Skin of body (tissue), 3 donors: ENCODE measurements at places on chromosomes 3 and 15.

DNA sequence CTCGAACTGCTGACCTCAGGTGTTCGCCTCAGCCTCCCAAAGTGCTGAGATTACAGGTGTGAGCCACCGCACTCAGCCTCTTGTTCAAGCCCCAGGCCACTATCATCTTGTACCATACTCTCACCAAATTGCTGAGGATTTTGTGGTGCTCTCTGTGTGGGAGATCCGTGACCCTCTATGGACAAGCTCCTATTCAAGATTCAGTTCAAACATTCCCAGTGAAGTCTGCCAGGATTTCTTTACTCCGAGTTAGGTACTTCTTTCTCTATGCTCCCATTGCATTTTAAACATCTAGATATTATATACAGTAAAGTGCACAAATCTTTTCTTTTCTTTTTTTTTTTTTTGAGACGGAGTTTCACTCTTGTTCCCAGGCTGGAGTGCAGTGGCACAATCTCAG is 856 bp upstream of the TM4SF19 start:
- DNase-seq: no peak

- DNase-seq: no peak
Observed at GRCh38 chr15:50890751-50891150, 17.7 kb upstream of the AP4E1 start.

GRCh38 chr3:861721-862120 is 231.1 kb upstream of the CNTN6 start:
- DNase-seq: no peak

DNA sequence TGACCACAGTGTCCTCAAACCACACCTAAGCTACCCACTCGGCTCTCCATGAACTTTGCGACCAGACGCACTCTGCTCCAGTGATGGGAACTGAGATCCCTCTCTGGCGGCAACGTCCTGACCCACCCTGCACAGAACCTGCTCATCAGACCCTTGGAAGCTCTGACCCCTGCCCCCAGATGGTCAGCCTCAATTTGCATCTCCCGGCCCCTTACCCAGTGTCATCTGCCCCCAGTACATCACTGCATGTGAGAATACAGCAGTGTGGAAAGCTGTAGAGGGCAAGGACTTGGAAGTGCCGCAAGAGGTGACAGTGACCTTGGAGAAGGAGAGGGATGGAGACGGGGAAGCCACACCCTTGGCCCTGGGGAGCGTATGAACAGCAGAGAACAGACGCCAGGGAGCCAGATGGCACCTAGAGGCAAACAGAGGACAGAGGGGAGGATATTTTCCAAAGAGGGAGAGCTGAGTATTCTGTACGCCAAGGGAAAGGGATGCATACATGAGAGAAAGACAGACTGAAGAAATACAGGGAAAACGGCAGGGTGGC is 192.0 kb downstream of the XXYLT1 start:
- DNase-seq: no peak

GRCh38 chr3:88369337-88369736 is 219.6 kb downstream of the C3orf38 start:
- DNase-seq: no peak

DNA sequence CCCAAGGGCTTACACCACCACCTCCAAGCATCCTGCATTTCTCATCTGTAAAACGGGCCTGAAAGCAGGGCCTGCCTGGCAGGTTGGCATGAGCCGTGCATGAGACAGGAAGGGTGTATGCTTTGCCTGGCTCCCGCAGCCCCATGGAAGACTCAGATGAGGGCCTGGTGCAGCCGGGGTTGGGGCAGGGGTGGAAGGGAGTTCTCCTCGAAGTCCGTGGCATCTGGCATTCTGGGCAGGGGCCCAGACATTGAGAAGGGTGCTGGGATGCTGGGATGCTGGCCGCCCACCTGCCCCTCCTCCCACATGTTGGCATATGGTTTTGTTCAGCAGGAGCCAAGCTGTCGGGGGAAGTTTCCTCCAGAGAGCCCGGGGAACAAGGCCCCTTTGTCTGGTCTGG is 13.0 kb upstream of the FBLN2 start:
- DNase-seq: no peak

DNA sequence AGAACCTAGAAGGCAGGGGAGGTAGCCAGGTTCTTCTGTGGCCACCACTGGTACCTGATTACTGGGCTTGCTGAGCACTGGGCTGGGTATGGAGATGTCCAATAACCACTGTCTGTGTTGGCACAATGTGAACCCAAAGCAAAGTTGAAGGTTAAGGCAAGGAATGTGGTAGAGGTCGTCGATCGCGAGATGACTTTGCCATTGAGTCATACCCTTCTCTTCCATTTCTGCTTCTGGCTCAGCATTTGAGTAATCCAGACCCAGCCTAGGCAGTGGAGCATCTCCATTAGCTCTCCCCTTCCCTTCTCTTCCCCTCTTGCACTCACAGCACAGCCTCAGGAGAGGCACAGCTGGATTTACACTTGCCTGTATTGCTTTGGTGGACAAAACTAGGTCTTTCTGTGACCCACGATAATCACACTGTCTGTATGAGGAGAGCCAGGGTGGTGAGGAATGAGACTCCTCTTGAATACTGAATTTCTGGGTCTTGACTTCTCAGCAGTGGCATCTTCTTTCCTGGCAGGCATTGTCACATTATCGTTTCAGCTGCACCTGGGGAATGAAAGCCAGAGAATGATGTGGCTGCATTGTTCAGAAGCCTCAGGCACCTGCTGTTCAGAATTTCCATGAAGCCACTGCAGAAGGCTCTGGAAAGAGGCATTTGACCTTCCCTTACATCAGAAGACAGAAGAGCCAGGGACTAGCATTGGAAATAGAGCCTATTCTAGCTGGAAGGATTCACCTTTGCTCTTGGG is 272.6 kb downstream of the PDCD6IP start:
- no peak for DNase-seq

GRCh38 chr3:63705092-63705645 is 52.7 kb downstream of the SNTN start:
- no peak for DNase-seq

GRCh38 chr3:132756108-132756650 is 34.0 kb upstream of the NPHP3 start:
- DNase-seq: no peak

GRCh38 chr15:70707686-70708300 is 55.6 kb downstream of the UACA start:
- no peak for DNase-seq

- DNase-seq: no peak
Observed at GRCh38 chr3:47128137-47128536, 35.8 kb downstream of the SETD2 start.

DNA sequence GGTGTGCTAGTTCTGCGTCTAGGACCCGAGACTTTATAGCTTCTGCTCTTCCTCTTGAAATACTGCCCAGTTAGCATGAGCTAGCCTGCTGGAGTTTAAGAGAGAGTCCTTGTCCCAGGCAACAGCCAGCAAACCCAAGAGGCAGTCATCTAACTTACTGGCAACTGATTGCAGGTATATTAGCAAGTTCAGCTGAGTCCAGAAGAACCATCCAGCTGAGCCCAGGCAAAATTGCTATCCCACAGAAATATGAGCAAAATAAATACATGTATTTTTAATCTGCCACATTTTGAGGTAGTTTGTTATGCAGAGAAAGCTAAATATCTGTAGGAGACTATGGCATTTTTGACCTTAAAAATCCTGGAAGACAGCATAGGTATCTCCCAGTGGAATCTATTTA is 174.4 kb upstream of the CMC1 start:
- DNase-seq: no peak

DNA sequence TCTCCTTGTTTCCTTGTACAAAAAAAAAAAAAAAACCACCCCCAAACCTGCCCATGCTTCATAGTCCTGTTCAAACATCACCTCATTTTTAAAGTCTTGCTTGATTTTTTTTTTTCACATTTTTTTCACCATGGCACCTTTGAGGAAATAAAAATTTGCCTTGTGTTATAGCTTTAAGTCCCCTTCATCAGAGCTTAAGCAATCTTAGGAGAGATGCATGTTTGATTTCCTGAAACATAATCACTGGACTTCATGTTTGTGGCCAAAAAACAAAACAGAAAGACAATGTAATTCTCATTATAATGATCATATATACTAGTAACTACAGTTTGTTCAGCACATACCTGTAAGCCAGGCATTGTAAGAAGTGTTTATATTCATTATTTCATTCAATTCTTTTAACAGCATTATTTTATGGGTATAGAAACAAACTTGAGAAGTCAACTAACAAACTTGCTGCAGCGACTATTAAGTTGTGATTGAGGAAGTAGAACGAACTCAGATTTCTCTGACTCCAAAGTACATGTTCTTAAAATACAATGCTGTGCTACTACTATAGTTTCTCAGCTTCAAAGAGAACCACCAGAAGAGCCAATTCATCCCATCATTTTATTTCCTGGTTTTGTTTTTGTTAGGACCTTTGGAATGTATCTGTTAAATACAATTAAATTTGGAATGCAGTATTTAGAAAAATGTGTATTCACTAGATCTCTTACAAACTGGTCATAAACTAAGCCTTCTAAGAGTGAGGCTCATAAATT is 203.8 kb downstream of the TCF12 start:
- no peak for DNase-seq

DNA sequence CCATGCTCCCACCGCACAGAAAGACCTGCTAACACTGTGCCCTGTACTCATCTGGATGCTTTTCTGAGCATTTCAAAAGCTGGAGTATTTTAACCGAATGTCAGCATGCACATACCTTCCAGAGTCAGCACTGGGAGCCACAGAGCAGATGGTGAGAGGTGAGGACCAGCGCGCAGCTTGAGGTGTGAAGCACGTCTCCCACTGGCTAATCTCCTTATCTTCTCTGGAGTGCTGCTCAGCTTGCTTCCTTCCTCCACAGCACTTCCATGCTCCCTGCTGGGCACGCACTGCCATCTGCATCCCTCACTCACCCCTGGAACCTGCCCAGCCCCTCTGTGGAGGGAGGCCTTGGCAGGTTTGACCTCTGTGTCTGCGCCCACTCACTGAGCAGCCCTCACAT is at the start of gene GNB5:
TSS of gene GNB5 (minus strand) at position 186 of the 400 bp plus-strand sequence. CDS start 6,716 bp downstream, outside the sequence.
- DNase-seq: no peak

DNA sequence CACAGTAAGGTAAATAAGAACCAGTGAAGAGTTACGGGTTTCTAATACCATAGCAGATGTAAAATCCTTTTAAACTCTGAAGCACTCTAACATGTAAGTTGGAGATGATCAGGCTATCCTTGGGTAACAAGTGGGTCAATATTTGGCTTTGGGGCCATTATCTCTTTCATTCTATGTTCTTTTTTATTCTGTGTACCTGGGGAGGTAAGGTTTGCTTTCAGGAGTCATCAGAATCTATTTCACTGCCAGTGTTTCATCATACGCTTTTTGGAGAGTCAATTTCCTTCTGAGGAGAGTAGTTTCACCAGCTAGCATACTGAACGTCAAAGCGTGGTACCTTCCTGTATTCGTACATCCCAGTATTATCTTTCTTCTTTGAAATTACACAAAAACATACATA is 166.5 kb downstream of the GMNC start:
- no peak for DNase-seq

DNA sequence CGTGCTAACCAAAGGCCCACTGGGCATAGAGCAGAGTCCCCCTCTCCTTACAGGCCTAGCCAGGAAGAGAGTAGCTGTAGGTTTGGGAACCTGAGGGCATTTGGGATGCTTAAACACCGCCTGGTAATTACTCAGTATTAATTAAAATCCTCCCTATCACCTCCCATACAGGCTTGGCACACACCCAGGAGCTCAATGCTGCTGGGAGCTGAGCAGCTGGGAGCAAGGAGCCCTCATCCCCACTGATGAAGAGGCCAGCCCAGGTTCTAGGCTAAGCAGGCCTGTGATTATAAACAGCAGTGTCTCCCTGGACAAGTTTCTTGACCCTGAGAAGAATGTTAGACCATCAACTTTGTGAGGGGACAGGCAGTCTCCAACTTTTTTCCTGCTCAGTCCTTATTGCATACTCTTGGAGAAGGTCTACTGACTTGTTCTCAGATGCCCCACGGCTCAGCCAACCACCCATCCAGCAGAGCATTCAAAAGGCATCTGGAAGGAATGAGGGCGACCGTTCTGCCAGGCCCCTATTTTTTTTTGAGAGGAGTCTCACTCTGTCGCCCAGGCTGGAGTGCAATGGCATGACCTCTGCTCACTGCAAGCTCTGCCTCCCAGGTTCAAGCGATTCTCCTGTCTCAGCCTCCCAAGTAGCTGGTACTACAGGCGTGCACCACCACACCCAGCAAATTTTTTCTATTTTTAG is 1.3 kb upstream of the PRKAR2A start:
- DNase-seq: no peak

GRCh38 chr15:33831646-33832045 is 136.7 kb upstream of the CHRM5 start:
- DNase-seq: no peak

DNA sequence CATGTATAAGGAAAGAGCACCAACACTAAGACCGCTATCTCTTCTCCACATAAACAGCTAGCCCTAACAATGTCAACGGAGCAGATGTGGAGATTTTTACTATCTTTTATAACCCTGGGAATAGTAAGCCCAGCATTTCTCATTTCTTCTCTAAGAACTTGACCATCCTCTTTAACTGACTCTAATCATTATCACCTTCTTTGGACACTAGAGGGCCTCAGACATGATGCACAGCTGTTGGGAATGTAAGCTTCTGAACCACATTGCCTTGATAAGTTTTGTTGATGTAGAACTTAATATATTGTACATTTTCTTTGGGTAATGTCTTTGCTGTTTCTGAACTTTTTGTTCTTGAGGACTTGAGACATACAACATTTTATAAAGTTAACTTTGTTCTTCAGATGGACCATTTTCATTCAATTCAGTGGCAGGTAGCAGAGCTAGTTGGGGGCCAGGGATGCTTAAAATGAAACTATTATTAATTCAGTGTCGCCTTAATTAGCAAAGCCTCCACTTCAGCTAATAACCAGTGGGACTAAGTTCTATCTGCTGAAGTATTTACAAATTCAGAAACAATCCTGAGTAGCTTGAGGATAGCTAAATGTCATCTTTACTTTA is 9.6 kb upstream of the TAGLN3 start:
- peak; percentile 23 for DNase-seq

GRCh38 chr15:66919421-66919820 is 146.0 kb upstream of the SMAD3 start:
- DNase-seq: no peak

- DNase-seq: no peak
Observed at GRCh38 chr15:99053380-99054024, 45.9 kb upstream of the PGPEP1L start.

- peak; percentile 11 for DNase-seq
Observed at GRCh38 chr3:161551697-161552096, 55.1 kb downstream of the OTOL1 start.

DNA sequence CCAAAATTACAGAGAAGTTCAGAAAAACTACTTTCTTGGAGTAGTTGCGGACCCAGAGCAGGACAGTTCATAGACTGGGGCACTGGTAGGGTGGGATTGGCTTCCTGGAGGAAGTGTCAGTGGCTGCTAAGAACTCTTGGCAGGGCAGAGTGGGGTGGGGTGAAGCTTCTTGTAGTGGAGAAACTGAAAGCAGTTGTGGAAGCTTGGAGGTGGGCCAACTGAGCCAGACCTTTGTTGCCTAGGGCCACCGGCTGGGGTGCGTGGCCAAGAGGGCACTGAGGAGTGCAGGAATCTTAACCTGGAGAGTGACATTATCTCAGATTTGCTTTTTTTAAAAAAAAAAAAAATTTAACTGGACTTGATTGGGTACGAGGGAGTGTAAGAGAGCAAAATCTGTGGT is 3.1 kb downstream of the KAT2B start:
- no peak for DNase-seq
